Lung (tissue), 17 donors: ENCODE measurements at places on chromosomes 6 and 20.

GRCh38 chr6:147811913-147812629, 303.6 kb downstream of the SAMD5 start:
- no peak for DNase-seq

DNA sequence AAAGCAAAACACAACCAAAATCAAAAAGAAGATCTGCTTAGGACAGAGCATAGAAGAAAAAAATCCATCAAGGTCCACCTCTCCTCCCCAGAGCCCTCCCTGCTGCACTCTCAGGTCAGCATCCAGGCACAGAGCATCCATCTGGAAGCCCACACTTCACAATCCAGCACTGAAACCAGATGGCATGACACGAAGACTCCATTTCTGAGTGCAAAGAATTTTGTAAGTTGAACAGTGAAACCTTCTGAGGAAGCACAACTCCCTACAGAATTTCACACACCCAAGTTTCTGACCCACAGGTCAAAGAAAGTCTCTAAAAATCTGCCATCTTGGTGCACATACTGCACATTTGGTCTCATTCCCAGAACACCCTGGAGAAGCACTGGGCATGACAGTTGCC, 128.8 kb upstream of the STXBP5 start:
- no peak for DNase-seq

- DNase-seq = peak; percentile 52
Observed at GRCh38 chr6:10418862-10419748, 4.2 kb upstream of the TFAP2A start.

GRCh38 chr20:57390604-57391438, at the start of gene RBM38:
TSS of gene RBM38 (plus strand) at chr20:57391396. CDS start at chr20:57391582, 186 bp downstream.
- peak; percentile 79 for DNase-seq
